Right atrium auricular region (tissue), 2 donors: ENCODE measurements at places on chromosomes 2 and 18. TPM values are rescaled to one million over a fixed set of nuclear protein-coding genes. Genes with fewer than 3 reads are reported as not detected.

GRCh38 chr2:86238354-86238753, 39.1 kb downstream of the MRPL35 start:
- no peaks in the 10 kb centered on the region for H3K27me3 ChIP-seq
- no peak overlapping the region for H3K27ac ChIP-seq
- H3K36me3 ChIP-seq, result no peaks in the 10 kb centered on the region
- no peak for DNase-seq

- H3K4me3 ChIP-seq, result no peak overlapping the region
- no peaks in the 10 kb centered on the region for H3K4me1 ChIP-seq
- no peaks in the 10 kb centered on the region for H3K27me3 ChIP-seq
- H3K27ac ChIP-seq, result no peak overlapping the region
Measured at GRCh38 chr2:172516299-172516698, 39.6 kb upstream of the PDK1 start.

DNA sequence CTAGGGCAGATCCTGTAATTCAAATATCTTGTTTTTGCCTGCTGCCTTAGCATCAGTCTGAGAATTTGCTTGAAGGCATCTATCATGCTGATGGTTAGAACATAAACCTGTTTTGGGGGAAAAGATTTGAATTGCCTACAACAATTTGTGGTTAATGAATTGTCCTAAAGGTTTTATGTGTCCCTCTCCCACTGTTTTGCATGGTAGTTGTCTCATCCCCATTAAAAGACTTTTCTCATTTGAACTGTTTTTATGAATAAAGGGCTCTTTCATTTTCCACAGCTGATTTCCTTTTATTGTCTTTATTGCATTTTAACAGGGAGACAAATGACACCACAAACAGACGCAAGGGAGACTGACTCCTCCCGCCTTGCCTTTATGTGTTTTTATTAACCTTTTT, 275.6 kb downstream of the PIK3C3 start:
- no peak for DNase-seq
- H3K27ac ChIP-seq, result no peak overlapping the region
- no peak overlapping the region for H3K4me3 ChIP-seq
- H3K36me3 ChIP-seq, result no peaks in the 10 kb centered on the region
- no peaks in the 10 kb centered on the region for H3K27me3 ChIP-seq

DNA sequence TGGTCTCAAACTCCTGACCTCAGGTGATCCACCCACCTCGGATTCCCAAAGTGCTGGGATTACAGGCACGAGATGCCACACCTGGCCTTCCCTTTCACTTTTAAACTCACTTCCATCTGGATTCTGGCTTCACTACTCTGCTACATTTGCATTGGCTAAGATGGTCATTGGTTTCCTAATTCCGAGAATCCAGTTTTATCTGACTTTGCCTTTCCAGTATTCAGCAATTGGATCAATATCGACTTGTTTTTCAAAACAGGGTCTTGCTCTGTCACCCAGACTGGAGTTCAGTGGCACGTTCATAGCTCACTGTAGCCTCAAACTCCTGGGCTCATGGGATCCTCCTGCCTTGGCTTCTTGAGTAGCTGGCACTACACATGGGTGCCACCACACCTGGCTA, 4.7 kb upstream of the CD302 start:
- DNase-seq, result no peak
- no peaks in the 10 kb centered on the region for H3K36me3 ChIP-seq
- H3K27ac ChIP-seq, result no peak overlapping the region
- H3K4me3 ChIP-seq, result no peak overlapping the region

DNA sequence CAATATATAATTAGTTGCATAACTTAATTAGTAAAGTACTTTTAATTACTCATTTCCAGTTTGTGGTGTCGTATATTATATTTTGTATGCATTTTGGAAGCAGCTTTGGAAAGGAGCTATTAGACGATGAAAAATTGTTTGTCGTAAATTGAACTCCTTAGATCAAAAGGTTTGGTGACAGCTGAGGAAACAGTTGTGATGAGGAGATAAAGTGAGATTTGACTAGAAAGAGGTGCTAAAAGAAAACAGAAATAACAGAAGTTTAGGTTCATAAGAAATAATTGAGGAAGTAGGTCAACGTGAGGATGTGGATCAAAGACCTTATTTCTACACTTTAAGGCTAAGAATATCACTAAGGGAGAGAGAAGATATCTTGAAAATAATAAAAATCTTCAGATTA, 141.9 kb upstream of the NETO1 start:
- no peak overlapping the region for H3K4me3 ChIP-seq
- no peaks in the 10 kb centered on the region for H3K27me3 ChIP-seq
- H3K36me3 ChIP-seq, result no peaks in the 10 kb centered on the region
- DNase-seq, result no peak

GRCh38 chr2:150484006-150484405, 3.5 kb downstream of the RND3 start:
- H3K4me3 ChIP-seq, result peak overlapping the region; percentile 69
- peak overlapping the region; percentile 97 for H3K27ac ChIP-seq
- no peaks in the 10 kb centered on the region for H3K36me3 ChIP-seq
- no peak for DNase-seq

DNA sequence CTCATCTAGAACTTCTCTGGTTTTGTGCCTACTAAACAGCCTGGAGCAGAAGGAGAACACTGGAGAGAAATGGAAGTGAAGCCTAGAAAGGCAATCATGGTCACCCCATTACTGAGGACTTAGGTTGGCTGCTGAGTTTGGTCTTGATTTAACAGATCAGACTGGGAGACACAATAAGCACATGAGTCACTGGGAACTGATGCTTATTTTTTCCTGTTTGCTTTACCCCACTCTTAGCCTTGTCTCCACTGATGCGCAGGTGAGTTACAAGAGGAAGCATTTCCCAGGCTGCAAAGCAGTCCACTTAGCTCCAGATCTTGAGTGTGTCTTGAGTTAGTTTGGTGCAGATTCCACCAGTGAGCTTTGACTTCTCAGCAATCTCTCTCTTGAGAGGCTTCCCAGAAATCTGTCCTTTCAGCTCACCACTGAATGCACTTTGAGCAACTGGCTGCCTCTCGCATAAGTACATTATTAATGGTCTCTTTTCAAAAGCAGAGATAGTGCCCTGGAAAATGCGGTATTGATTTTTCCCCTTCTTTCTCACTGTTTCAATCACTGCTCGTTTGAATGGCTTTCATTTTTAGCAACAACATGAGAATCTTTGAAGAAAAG, 390.2 kb upstream of the SETBP1 start:
- DNase-seq, result no peak
- H3K36me3 ChIP-seq, result no peaks in the 10 kb centered on the region
- no peaks in the 10 kb centered on the region for H3K4me1 ChIP-seq

DNA sequence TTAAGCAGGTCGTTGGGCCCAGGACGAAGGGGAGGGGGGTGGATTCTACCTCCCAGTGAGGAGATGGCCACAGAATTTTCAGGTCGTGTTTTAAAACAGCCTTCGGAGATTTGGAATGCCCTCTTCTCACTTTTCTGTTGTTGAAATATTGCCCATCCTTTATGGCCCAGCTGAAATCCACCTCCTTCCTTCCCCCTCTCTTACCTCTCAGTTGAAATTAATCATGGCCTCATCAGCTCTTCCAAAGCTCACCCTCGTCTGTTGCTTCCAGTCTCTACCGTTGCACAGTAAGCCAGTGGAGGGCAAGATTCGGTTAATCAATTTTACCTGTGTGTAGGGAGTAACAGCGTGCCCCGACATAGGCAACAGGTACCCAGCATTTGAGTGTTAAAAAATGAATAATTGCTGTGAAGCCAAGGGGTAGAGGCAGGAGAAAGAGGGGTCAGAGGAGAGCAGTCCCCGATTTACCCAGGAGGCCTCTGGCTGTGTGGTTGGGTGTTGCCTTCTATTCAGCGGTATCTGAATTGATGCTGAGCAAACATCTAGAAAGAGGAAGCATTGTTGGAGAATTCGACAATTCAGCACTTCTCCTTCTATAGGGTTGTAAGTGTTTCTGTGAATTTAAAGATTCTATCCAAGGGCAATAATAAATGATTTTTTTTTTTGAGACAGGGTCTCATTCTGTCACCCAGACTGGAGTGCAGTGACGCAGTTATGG, 8.6 kb upstream of the PDIA6 start:
- no peak overlapping the region for H3K27ac ChIP-seq
- H3K36me3 ChIP-seq, result no peaks in the 10 kb centered on the region
- no peaks in the 10 kb centered on the region for H3K27me3 ChIP-seq
- DNase-seq, result no peak
- H3K4me1 ChIP-seq, result no peaks in the 10 kb centered on the region
- H3K4me3 ChIP-seq, result no peak overlapping the region

DNA sequence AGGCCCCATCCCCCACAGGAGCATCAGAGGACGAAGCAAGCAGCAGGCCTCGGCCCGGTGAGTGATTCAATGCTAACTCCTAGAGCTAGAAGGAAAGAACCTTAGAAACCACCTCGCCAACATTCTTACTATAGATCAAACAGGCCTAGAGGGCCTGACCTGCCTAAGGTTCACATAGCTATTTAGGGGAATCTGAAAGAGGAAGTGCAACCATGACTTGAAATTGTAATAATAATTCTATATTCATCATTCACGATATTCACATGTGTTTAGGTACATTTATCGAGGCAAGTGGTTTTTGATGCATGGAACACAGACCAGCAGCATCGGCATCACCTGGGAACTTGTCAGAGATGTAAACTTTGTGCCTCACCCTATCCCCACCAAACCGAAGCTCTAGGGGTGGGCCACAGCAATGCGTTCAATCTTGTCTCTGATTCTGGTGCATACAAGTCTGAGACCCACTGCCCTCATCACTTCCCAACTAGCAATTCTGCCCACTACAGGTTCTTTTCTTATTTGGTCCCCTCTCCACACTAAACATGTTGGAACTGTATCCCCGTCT, 78.0 kb upstream of the DNMT3A start:
- H3K27me3 ChIP-seq, result no peaks in the 10 kb centered on the region
- H3K27ac ChIP-seq, result no peak overlapping the region
- no peaks in the 10 kb centered on the region for H3K4me1 ChIP-seq
- H3K36me3 ChIP-seq, result no peaks in the 10 kb centered on the region

- no peak overlapping the region for H3K4me3 ChIP-seq
- H3K27me3 ChIP-seq, result no peaks in the 10 kb centered on the region
- peak overlapping the region; percentile 49 for H3K27ac ChIP-seq
- no peak for DNase-seq
- no peaks in the 10 kb centered on the region for H3K36me3 ChIP-seq
Measured at GRCh38 chr2:118667964-118668363, 179.5 kb downstream of the EN1 start.

DNA sequence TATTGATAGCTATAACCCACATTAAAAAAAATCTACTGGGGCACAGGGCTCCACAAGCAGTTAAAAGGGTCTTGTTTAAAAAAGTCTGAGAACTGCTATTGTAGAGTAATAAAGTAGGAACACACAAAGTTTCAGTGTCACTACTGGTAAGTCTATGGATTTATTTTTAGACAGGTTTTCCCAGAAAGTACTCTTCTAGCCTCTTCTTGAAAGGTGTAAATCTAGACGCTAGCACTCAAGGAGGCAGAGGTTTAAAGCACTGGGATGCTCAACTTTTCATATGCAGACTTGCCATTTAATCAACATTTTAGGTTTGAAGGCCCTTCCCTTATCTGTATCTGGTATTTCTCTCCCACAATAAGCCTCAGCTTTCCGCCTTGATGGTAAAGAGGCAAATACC, 33.4 kb downstream of the FBXO11 start:
- no peaks in the 10 kb centered on the region for H3K4me1 ChIP-seq
- H3K27me3 ChIP-seq, result no peaks in the 10 kb centered on the region
- H3K4me3 ChIP-seq, result no peak overlapping the region
- no peaks in the 10 kb centered on the region for H3K36me3 ChIP-seq

DNA sequence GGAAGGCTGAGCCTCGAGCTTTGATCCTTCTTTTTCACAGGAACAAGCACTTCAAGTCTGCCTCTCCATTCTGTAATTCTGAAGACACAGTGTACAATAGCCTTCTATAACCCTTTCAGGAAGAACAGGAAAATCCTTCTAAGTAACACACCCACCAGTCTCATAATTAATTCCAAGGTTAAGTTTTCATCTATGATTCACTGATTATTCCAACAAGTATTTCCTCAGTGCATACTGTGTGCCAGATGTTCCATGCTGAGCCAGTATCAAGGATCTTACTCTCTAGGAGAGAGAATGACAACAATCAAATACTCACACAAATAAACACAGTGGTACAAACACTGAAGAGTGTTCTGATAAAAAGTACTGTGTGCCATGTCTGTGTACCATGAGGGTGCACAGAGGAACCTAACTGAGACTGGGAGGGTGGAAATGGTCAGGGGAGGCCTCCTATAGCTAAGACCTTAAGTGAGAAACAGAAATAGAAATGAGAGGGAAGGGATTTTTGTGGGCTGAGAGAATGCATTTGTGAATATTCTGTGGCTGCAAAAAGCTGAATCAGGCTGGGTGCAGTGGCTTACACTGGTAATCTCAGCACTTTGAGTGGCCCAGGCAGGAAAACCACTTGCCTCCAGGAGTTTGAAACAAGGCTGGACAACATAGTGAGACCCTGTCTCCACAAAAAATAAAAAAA, 7.3 kb upstream of the MTLN start:
- H3K4me1 ChIP-seq, result no peaks in the 10 kb centered on the region
- no peaks in the 10 kb centered on the region for H3K27me3 ChIP-seq
- no peaks in the 10 kb centered on the region for H3K36me3 ChIP-seq
- H3K27ac ChIP-seq, result no peak overlapping the region
- H3K4me3 ChIP-seq, result no peak overlapping the region
- no peak for DNase-seq

- no peak overlapping the region for H3K4me3 ChIP-seq
- H3K36me3 ChIP-seq, result no peaks in the 10 kb centered on the region
- H3K27ac ChIP-seq, result peak overlapping the region; percentile 33
- no peak for DNase-seq
- no peaks in the 10 kb centered on the region for H3K27me3 ChIP-seq
Measured at GRCh38 chr2:24857746-24858145, 62.3 kb downstream of the ADCY3 start.

GRCh38 chr2:154537843-154538450, 160.5 kb upstream of the KCNJ3 start:
- no peaks in the 10 kb centered on the region for H3K4me1 ChIP-seq
- H3K36me3 ChIP-seq, result no peaks in the 10 kb centered on the region
- DNase-seq, result no peak
- H3K27ac ChIP-seq, result no peak overlapping the region
- H3K27me3 ChIP-seq, result no peaks in the 10 kb centered on the region
- H3K4me3 ChIP-seq, result no peak overlapping the region

DNA sequence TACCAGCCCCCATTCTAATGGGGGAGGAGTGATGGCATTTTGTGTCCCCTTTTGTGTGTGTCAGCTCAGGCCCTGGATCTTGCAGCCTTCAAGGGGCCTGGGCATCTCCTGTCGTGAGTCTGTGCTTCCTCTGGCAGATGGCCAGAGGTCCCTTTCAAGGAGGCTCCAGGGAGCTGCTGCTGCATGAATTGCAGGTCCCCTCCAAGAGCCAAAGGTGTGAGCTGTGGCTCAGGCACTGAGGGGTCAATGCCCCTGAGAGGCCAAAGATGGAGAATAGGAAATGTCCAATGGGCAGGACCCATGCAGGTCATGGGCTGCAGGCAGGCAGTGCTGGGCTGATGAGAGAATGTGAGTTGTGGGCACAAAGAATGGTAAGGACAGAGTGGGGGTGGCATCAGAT, 10.4 kb downstream of the MAB21L4 start:
- H3K27ac ChIP-seq, result no peak overlapping the region
- H3K27me3 ChIP-seq, result no peaks in the 10 kb centered on the region
- no peak overlapping the region for H3K4me3 ChIP-seq
- DNase-seq, result no peak
- H3K4me1 ChIP-seq, result no peaks in the 10 kb centered on the region

GRCh38 chr18:47930199-47930930, at the start of gene SMAD2:
Gene SMAD2, minus strand, starts transcription at chr18:47930659. Its CDS starts 33,903 bp downstream, at chr18:47896756.
- no peaks in the 10 kb centered on the region for H3K27me3 ChIP-seq
- no peaks in the 10 kb centered on the region for H3K4me1 ChIP-seq
- peak; percentile 79 for DNase-seq
- peak within 1 kb of the TSS; percentile 95 for H3K27ac ChIP-seq
- peak within 1 kb of the TSS; percentile 92 for H3K4me3 ChIP-seq
- H3K36me3 ChIP-seq, result no peaks in the 10 kb centered on the region

Gene AKAIN1
- total RNA-seq, result not detected

Gene RABL2A
- 2.7 TPM for total RNA-seq

Gene ME2
- 117 TPM for total RNA-seq

Gene CD8A
- 0.39 TPM for total RNA-seq

Gene TMEM198
- 4.3 TPM for total RNA-seq

Gene CTLA4
- total RNA-seq, result 0.35 TPM

Gene ABHD1
- total RNA-seq, result 1.0 TPM
